NCI-H1417 treated with DMSO at 0.1 percent for 48 hours (cell line): ENCODE measurements at places on chromosomes 4 and X.

GRCh38 chr4:94892051-94892450 lies 134.3 kb downstream of the BMPR1B start:
- no peak for DNase-seq

DNA sequence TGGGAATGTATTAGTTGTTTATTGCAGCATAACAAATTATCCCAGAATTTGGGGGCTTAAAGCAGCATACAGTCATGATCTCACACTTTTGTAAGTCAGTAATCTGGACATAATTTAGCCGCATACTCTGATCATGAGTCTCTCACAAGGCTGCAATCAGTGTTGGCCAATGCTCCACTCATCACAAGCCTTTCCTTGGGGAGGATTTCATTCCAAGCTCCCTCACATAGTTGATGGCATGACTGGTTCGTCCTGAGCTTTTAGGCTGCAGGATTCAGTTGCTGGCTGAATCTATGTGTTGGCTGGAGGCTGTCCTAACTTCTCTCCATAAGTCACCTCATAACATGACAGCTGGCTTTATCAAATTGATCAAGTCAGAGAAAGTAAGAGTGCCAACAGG lies 1568.6 kb upstream of the PCDH7 start:
- no peak for DNase-seq

GRCh38 chr4:47367761-47368160 lies 95.7 kb downstream of the COMMD8 start:
- no peak for DNase-seq

DNA sequence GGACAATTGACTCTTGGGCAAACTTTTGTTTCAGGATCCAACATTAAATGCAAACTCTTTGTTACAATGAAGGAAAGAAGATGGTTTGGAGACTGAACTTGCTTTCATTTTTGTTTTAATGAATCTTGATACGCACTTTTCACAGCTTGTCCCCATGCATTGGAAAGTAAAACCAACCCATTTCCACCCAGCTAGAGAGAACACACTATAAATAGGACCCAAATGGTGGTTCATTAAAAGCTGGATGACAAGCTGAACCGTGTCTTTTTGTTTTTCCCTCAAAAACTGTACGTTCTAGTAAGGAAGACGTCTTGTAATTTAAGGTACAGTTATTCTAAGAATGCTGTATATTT lies 95.3 kb upstream of the EGFL6 start:
- no peak for DNase-seq
